ENCODE measurements at places on chromosomes 1 and 21.
A peak's percentile ranks its signal among the peaks of the same experiment; 100 is the strongest.

- no peak for DNase-seq
Measured at GRCh38 chr1:245039196-245039595, 115.6 kb upstream of the KIF26B start.

DNA sequence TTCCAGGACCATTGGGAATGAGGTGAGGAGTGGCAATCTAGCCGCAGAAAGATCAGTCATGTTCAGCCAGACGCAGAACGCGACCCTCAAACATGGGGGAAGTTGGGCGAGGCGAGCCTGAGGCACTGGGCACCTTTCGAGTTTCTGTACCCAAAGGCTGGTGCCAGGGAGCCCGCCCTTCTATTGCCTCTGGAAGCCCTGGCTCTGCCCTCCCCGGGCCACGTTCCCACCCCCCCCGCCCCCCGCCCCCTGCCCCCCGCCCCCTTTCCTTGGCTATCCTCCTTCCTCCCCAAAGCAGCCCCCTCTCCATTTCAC is 2.2 kb upstream of the ZBTB7B start:
- peak; percentile 38 for DNase-seq

DNA sequence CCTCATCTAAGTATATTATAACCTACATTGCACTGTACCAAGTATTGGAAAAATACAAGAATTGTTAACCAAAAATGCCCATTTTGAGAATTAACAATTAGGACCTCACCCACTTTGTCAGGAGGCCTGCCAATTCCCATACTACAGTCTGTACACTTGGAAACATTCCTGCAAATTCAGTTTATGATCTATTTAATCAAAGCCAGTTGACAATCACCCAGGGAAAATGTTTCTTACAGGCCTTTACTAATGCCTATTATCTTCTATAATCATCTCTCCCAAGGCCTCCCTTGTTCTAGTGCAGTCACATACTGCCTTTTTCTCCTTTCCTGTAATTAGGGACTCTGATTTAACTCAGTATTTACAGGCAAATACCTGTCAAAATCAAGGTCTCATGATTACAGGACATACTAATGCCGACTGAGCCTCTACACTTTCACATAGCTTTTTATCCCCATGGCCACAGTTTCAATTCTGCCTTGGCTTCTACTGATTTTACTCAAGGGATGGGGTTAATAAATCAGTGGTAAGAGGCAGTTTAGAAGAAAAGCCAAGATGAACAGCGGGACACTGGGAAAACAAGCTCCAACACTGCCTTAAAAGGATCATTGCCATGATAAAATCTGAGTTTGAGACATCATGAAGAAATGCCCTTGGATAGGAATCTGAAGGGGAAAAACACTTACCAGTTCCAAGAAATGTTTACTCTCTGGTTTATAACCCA is 338.7 kb downstream of the VAV3 start:
- peak; percentile 42 for DNase-seq

- DNase-seq = no peak
Measured at GRCh38 chr1:187645651-187646050, 816.9 kb downstream of the PLA2G4A start.

GRCh38 chr1:209889077-209889418 is 49.0 kb upstream of the SYT14 start:
- DNase-seq = no peak

DNA sequence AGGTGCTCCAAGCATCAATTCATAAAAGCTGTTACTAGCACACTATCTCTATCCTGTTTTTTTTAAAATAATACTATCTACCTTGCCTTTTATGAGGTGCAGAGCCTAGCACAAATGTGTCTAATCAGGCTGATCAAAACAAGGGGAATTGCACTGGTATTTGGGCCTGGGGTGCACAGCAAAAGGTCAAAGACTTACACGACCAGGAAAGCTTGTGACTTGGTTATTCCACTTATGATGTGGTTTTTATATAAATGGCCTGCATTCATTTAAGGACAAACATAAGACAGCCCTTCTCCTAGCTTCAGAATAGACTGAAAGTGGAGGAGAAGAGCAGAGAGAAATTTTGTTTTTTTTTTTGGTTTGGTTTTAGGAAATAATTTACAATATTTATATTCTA is 98.4 kb upstream of the SGIP1 start:
- DNase-seq = no peak

- no peak for DNase-seq
Measured at GRCh38 chr1:232074265-232074664, 447.7 kb downstream of the DISC1 start.

GRCh38 chr1:77120950-77121349 is 98.3 kb downstream of the PIGK start:
- DNase-seq = no peak

GRCh38 chr1:206508956-206509355 is 1.6 kb downstream of the RASSF5 start:
- DNase-seq = peak; percentile 65
